NCI-H345 (cell line): ENCODE measurements at places on chromosomes 5 and 9.

GRCh38 chr5:142821034-142821732, 51.0 kb downstream of the ARHGAP26 start:
- DNase-seq: no peak

DNA sequence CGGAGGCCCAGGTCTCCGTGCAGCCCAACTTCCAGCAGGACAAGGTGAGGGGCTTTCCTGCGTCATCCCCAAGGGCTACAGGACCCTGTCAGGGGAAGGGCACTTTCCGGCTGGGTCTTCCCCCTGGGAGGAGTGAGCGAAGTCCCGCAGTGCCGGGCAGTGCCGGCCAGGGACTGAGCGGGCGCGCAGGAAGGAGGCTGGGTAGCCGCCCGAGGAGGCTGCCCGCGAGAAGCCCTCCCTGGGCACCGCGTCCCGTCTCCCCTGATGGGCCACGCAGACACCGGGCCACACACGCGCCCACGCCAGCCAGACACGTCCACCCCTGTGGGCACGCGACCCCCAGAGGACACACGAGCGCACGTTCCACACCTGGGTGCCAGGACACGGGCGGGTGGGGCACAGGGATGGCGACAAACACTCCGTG, 357 bp downstream of the PTGDS start:
- DNase-seq: no peak

GRCh38 chr5:127997201-127997704, 86.3 kb upstream of the SLC12A2 start:
- DNase-seq: no peak

GRCh38 chr5:111784491-111785181, 27.6 kb upstream of the NREP start:
- DNase-seq: no peak
